ENCODE measurements at places on chromosomes 11 and 22.

DNA sequence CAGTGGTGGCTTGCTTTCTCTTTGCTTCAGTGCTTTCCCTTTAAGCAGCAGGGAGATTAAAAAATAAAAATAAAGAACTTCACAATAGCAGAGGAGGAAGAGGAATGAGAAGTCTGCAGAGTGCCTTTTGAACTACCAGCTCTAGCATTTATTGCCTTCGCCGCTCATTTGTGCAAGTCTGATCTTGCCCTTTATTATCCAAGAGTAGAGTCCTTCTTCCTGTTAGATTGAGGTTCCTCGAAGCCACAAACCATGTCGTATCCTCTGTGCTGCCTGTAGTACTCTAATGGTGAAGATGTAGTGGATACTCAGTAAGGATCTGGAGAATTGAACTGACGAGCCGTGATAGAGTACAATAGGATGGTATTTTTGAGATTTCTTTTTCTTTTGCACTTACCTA is 101.2 kb upstream of the RAG2 start:
- no peak for DNase-seq

DNA sequence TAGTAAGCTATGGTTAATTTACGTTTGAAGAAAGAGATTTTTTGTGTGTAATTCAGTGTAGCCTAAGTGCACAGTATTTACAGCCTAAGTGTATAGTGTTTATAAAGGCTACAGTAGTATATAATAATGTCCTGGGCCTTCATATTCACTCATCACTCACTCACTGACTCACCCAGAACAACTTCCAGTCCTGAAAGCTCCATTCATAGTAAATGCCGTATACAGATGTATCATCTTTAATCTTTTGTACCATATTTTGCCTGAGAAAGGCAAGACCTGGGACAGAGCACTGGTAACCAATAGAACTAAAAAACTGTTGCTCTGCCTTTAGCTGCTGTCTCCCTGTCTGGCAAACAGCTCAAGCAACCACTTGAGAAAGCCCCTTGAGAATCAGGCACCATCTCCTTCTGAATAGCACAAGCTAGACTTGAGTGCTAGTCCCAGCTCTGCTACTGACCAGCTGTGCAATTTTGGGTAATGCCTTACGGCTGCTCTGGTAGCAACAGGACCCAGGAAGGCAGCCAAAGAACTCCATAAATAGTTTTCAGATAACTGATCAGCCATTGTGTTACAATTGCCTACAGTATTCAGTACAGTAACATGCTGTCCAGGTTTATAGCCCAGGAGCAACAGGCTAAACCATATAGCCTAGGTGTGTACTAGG is 131.3 kb downstream of the KCNC1 start:
- DNase-seq, result no peak

DNA sequence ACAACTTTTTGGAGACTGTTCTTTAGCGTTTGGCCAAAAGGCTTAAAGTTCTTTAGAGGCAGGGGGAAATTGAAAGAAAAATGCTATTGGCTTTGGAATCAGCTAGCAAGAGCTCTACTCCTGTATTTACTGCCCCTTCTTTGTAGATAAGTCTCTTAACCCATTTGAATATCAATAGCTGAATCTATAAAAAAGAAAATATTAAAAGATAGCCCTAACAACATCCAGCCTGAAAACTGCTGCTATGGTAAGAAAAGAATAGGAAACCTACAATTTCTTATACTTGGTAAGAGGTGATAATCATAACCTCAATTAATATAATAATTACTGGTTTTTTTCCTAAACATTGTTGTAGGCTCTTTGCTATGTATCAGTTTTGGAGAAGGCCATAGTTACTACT is at the start of gene OR5B12:
OR5B12 (minus strand) TSS at position 101 of the 400 bp plus-strand sequence. CDS start 2,085 bp downstream, outside the sequence.
- DNase-seq, result no peak

- DNase-seq, result no peak
These were observed 5.3 kb downstream of the VSIG2 start for GRCh38 chr11:124746621-124747243.

- no peak for DNase-seq
These were observed 13.4 kb upstream of the GCAT start for GRCh38 chr22:37794376-37794775.

Data from midbrain (tissue), 1 donor.